ENCODE measurements at places on chromosomes 4 and X. TPM values are rescaled to one million over a fixed set of nuclear protein-coding genes. Genes with fewer than 3 reads are reported as not detected.

Gene FAM149A
- 1.2 TPM for total RNA-seq

Gene MAGEC2
- total RNA-seq: not detected

Gene HPRT1
- 135 TPM for total RNA-seq

Gene ACSL4
- total RNA-seq: 27.4 TPM

Gene EREG
- total RNA-seq: 9.5 TPM

Gene ADH1B
- not detected for total RNA-seq

Gene CENPVL3
- 0.08 TPM for total RNA-seq

Gene GRID2
- not detected for total RNA-seq

Gene SEC24D
- total RNA-seq: 12.7 TPM

Gene LUZP4
- not detected for total RNA-seq

Gene SPANXC
- not detected for total RNA-seq

Gene CXCL5
- total RNA-seq: 31.0 TPM

Gene CLDN22
- total RNA-seq: not detected

Gene ADRA2C
- total RNA-seq: 10.9 TPM

Gene DRD5
- total RNA-seq: not detected

Gene VSIG4
- not detected for total RNA-seq

Gene ZNF630
- 0.16 TPM for total RNA-seq

Gene PHEX
- total RNA-seq: 0.28 TPM

Gene FRMPD3
- 0.15 TPM for total RNA-seq

Gene ZCCHC4
- 4.1 TPM for total RNA-seq

Gene NDNF
- not detected for total RNA-seq

Gene SPINK2
- total RNA-seq: not detected

Gene LANCL3
- total RNA-seq: 0.02 TPM

Gene ADAMTS3
- not detected for total RNA-seq

Gene NPNT
- 0.28 TPM for total RNA-seq

Gene GAGE2A
- not detected for total RNA-seq

Gene RNF128
- total RNA-seq: 0.06 TPM

Gene P2RY10
- total RNA-seq: not detected

Gene ADGRG4
- not detected for total RNA-seq

Gene SMPX
- 0.08 TPM for total RNA-seq

Gene TCEAL2
- not detected for total RNA-seq

Gene HTR2C
- not detected for total RNA-seq

Gene BTK
- 0.11 TPM for total RNA-seq

Gene NKRF
- total RNA-seq: 16.6 TPM

Gene TCEAL7
- not detected for total RNA-seq

Gene CDS1
- total RNA-seq: 0.54 TPM

Gene IQCM
- total RNA-seq: not detected

Gene TXK
- 0.16 TPM for total RNA-seq

Gene SOWAHB
- total RNA-seq: 0.02 TPM

Gene MAGEB2
- total RNA-seq: not detected

Gene BEX2
- 8.7 TPM for total RNA-seq

Gene UGT8
- total RNA-seq: 0.14 TPM

Gene LRRC66
- 0.18 TPM for total RNA-seq

Gene PPEF1
- total RNA-seq: 1.8 TPM

Gene ARHGAP36
- total RNA-seq: not detected

Gene PIN4
- total RNA-seq: 33.1 TPM

Data from A549 treated with AZD2906 at 1 μM for 4 hours (cell line).